ENCODE measurements at places on chromosomes 3 and 15.

- DNase-seq: no peak
These were observed 27.3 kb upstream of the DUSP7 start for GRCh38 chr3:52083556-52084087.

DNA sequence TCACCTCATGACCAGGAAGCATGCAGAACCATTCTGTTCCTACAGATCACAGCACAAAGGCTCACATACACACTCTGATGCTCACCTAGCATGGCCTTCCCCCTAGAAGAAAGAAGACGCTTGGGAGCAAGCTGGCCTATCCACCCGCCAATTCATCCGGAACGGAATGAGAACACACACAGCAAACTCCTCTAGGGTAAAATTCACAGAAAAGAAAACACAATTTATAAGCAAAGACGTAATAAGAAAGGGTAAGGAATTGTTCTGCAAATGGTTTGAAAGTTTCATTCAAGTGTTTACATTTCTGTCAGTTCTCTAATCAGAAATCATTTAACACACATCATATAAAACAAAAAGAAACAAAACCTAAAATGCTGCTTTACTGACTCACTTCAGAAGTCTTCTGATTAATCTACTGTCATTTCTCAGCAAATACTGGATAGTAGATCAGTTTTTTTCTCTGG lies 218.1 kb downstream of the OSBPL10 start:
- no peak for DNase-seq

DNA sequence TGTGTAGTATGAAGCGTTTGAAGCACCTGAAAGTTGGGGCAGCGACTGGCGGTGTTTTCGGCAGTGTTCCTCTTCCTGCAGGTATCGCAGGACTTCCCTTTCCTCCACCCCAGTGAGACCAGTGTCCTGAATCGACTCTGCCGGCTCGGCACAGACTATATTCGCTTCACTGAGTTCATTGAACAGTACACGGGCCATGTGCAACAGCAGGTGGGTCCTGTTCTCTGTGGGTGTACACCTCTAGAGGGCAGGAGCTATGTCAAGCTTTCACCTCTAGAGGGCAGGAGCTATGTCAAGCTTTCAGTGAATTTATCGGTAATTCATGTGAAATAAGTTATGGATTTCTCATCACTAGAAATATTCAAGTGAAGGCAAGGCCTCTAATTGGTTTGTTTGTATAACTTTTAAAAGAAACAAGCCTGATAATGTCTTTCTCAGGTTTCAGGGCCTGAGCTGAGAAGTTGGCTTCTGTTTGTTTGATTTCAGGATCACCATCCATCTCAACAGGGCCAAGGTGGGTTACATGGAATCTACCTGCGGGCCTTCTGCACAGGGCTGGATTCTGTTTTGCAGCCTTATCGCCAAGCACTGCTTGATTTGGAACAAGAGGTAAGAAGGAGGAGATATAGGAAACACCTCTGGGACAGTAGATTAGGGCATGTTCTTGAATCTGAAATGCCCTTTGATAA lies 5.3 kb downstream of the TUBGCP4 start:
- no peak for DNase-seq

DNA sequence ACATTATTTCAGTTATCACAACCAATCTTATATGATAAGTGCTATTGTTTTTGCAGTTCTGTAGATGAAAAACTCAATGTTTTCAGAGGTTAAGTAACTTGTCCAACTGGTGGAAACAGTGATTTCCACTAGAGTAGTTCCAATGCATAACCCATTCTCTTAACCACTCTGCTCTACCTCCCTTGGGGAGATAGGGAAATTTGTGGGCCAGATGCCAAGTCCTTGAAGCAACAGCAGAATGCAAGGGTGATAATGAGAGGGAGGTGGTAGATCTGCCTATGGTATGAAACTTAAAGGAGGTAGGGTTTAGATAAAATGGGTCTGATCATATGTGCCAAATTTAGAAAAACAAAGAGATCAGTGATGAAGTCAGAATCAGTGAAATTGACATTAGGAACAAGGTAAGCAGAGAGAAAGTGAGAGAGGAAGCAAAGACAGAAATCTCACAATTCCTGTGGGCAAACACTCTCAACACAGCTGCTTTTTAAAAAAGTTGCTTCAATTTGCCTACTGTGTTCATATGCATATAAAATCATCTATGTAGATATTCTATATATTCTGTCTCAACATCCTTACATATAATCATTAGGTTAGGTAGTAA lies 50.5 kb upstream of the UBP1 start:
- no peak for DNase-seq

- DNase-seq: no peak
These were observed 17.0 kb upstream of the ITGB5 start for GRCh38 chr3:124903896-124904834.

DNA sequence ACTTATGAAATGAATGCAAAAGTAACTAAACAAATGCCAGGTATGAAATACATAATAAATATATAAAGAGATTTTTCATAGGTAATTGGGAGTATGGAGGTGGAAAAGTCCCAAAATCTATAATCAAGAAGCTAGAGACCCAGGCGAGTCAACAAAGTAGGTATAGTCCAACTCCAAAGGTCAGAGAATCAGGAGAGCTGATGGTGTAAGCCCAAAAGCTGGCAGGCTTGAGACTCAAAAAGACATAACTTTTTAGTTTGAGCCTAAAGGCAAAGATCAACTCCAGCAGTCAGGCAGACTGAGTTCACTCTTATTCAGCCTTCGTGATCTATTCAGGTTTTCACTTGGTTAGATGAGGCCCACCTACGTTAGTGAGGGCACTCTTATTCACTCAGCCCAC lies 157.4 kb upstream of the TMCO5A start:
- no peak for DNase-seq

GRCh38 chr15:98725874-98726273 lies 77.5 kb downstream of the IGF1R start:
- no peak for DNase-seq

DNA sequence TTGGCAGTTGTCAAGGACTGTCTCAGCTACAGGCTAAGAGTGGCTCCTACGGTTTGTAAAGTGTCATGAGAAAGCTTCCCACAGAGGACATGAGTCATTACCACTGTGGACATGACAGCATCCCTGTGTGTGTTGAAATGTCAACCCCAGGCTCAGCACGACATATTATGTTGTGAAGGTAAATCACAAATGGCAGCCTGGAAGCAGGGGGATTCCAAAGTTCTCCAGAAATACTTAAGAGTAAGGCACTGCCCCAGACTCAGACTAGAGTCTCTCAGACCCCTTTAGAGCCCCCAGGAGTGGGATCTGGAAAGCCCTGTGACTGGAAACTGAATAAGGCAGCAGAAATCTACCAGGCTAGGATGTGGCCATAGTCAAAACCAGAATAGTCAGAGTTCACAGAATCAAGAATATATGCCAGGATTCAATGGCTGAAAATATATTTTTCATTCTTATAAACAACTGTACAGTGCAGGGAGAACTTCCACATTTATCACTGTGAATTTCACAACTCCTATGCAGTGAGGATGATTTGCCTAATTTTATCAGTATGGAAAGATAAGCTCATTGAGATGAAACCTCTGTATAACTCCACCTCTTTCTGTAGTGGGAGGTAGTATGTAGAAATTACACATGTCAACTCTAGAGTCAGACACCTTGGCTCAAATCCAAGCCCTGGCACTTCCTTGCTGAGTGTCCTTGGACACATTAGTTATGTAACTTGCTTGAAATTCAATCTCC lies 237.1 kb upstream of the CFAP20DC start:
- DNase-seq: no peak

Measured in retinal pigment epithelial cell (primary cell).